MCF 10A (cell line): ENCODE measurements at places on chromosomes 16 and 17.

DNA sequence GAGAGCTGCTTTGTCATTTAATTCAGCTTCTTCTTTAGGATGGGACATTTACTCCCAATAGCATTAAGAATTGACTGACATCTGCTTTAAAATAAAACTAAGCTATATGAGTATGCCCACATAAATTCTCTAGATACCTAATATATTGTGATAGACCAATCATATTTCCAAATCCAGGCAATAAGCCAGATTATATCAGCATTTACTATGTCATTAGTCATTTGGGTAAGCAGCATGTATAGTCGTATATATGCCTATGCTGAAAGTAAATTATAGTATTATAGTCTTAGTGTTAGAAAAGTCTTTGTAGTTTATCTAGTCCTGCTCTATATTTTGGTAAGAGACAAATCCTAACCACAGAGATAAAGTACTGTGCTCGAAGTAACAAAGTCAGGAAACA is 958.1 kb downstream of the KCNJ2 start:
- no peak for DNase-seq

- DNase-seq, result peak; percentile 57
Observed at GRCh38 chr17:55601874-55602364, 90.7 kb upstream of the SMIM36 start.

DNA sequence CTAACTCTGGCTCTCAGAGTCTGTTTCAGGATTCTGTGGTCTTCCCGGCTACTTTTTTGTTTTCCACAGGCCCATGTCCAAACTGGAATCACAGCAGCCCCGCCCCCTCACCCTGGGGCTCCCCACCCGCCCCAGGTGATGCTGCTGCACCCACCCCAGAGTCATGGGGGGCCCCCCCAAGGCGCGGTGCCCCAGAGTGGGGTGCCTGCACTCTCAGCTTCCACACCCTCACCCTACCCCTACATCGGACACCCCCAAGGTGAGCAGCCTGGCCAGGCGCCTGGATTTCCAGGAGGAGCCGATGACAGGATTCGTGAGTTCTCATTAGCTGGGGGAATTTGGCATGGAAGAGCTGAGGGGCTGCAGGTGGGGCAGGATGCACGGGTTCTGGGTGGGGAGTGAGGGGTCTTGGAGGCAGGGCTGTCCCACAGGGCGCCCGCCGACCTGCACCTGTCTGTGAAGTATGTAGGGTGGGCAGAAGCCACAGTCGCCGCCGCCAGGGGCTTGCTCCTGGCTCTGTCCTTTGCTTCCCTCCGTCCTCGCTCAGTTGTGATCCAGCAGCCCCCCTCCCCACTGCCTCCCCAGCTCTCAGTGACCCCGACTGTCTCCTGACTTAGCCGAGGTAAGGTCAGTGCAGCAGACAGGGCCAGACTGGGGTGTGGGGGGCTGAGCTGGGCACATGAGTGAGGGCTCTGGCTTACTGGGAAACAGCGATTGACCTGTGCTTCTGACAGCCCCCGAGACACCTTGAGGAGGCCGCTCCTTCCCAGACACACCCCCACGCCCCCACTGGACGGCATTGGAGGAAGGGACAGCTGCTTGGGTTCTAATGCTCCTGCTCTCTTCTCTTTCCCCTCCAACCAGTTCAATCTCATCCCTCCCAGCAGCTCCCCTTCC is 10.0 kb downstream of the TUFM start:
- DNase-seq, result no peak

GRCh38 chr16:16073891-16074881 is 124.8 kb downstream of the ABCC1 start:
- no peak for DNase-seq

DNA sequence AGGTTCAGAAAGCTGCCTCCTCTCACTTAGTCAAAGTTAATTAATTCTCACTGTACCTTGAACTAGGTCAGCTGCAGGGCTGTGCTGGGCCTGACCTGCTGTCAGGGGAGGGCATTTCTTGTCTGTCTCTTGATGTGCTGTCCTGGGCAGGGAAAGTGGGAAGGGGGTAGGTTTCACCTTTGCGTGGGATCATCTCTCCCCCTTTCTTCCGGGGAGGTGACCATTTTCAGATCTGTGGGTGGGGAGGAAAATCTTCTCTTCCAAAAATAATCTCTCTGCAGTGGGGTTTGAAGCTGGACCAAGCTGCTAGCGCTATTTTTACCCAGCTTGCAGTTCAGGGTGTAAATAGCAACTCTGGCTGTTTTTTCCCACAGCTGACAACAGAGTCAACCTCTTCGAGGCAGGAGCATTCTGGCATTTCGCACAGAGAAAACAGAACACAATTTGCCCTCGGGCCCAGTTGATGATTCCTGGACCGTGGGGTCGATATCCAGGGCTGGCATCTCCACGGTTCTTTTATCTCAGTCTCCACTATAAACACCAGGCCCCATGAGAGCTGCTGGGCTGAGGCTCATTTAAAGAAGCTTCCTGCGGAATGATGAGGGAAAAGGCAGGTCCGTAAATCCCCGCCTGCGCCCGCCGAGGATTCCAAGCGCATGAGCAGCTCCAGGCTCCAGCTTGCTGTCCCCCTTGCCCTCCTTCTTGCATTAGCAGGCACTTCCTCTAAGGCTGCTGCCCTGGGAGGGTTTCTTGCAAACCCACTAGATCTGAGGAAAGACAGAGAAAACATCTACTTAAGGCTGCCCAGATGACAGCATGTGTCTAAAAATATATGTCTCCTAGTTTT is 93.9 kb downstream of the YPEL2 start:
- DNase-seq, result no peak

DNA sequence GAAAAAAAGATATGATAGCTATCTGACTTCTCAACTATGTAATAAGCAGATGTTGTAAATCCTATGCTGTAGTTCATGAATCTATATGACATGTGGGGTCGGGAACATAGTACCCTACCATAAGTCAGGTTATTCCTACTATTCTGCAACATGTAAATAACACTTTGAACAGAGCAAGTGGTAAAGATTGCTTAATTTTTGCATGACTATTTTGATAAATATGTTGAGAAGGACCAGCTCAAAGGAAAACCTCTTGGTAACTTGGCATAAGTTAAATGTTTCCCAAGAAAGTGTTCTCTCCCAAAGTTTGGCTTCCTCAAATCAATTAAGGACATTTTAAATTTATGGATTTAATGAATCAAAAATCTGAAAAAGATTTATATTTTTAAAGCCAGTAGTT is 62.1 kb downstream of the ABHD15 start:
- peak; percentile 8 for DNase-seq

DNA sequence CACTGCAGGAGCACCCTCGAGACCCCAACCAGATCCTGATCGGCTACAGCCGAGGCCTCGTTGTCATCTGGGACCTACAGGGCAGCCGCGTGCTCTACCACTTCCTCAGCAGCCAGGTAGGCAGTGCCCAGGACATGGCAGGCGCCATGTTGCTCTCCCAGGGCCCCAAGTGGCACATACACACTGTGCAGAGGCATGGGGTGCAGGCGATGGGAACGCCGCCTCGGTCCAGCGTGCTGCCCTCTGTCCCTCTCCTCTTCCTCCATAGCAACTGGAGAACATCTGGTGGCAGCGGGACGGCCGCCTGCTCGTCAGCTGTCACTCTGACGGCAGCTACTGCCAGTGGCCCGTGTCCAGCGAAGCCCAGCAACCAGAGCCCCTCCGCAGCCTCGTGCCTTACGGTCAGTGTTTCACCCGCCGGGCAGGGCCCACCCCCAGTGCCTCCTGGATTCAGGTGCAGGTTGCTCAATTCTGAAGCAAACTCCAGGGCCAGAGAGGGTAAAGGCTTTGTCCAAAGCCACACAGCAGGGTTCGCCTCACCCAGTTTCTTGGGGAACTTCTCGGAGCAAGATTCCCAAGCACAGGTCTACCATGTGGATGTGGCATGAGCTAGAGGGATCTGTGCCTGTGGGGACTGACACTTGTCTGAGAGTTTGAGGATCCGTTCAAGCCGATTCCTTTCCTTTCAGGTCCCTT is 24.4 kb upstream of the MYO15B start:
- DNase-seq, result no peak

GRCh38 chr17:70074956-70075355 is at the start of gene KCNJ16:
KCNJ16 (plus strand) TSS chr17:70075225; CDS start chr17:70132088, 56,863 bp downstream.
- DNase-seq, result no peak

DNA sequence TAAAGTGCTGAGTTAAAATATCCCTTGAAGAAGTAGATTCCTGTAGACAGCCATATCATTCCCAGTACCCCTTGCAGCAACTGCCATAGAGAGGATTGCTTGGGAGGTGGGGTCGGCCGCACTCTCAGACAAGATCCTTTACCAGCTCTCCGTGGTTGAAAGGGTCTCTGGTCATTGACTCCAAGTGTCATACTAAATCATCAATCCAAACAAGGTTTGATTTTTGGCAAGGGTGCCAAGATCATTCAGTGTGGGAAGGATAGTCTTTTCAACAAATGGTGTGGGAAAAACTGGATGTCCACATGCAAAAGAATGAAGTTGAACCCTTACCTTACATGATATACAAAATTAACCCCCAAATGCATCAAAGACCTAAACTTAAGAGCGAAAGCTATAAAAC is 21.8 kb downstream of the TBX2 start:
- no peak for DNase-seq

DNA sequence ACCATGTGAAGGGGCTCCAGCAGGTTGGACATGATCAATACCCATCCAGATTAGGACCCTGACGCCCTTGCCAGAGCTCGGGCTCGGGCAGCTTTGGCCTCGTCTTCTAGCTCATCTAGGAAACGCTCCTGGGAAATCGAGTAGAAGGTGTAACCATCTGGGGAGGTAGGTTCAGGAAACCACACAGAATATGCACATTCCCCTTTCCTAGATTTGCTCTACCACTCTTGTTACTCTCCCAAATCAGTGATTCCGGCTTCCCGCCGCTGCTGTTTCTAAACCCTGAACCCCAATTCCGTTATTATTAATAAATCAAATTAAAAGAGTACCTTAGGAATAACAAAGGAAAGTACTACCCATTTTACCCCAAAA is 507 bp downstream of the COA3 start:
- DNase-seq, result no peak

DNA sequence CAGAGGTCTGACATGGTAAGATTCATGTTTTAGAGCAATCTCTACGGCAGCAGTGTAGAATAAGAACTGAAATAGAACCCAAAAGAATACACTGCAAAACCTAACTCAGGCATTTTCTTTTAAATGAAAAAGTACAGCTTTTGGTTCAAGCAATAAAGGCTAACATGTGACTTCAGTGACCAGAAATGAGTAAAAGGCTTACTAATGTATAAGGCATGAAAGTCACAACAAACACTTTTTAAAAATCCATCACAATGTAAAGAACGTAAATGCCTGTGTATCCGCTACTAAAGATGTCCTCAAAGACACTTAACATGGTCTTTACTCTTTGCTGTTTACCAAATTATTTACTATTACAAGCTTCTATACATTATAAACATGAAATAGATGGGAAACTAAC is 16.6 kb downstream of the KIAA0753 start:
- DNase-seq, result no peak

DNA sequence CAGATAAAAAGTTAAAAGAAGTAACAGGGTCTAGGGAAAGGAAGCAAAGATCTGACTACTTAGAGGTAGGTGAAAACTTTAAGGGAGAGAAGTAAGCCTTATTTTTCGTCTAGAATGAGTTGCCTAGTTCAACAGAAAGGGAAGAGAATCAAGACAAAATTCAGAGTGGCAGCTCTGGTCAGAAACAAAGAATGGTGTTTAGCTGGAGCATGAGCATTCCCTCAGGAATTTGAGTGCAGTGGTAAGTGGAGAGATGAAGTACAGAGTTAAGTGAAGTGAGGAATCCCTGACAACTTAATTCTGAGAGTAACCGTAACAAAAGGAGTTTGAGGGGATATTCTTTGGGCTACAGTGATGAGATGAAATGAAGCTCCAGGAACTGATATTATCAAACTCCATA is 11.5 kb downstream of the SMG6 start:
- DNase-seq, result no peak

DNA sequence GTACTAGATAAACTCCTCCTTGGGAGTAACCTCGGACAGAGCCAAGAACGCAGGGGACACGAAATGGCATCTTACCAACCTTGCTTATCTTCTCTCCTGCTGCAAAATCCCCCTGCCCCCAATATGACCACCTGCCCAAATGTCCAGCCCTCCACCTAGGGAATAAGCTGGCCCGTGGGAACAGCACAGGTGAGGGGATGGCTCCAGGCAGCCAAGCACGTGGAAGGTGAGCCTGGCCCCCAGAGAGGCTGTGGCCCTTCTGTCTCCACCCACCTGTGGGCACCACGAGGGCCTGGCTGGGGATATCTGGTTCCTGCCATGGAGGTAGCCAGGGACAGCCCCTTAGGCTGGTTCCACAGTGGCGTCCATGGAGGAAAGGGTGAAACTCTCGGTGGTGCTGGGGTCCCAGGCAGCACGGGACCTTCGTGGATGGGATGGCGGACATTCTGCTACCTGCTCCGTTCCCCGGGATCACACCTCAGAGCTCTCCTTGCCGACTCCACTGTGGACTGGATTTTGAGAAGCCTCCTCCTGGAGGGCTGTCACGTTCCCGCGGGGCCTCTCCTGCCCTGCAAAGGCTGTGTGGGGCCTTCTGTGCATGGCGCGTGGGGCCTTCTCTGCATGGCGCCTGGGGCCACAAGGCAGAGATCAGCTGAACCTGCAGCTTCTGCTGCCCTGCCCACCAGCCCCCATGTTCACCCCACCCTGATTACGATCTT is 388.5 kb upstream of the TNRC6C start:
- no peak for DNase-seq

DNA sequence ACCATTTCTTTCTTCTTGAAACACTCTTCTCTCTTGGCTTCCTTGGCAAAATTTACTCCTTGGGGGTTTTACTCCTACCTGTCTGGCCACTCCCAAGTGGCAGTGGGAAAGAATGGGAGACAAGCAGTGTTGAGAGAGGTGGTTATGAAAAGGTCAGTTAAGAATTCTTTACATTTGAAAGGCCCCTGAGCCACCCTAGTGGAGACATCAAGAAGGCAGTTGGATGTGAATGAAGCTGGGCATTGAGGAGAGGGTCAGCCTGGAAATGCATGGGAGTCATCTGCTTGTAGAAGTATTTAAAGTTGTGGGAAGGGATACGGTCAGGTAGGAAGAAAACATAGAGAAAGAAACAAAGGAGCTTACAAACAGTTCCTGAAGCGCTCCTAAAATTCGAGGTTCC is 42.3 kb upstream of the CCNF start:
- DNase-seq, result no peak

DNA sequence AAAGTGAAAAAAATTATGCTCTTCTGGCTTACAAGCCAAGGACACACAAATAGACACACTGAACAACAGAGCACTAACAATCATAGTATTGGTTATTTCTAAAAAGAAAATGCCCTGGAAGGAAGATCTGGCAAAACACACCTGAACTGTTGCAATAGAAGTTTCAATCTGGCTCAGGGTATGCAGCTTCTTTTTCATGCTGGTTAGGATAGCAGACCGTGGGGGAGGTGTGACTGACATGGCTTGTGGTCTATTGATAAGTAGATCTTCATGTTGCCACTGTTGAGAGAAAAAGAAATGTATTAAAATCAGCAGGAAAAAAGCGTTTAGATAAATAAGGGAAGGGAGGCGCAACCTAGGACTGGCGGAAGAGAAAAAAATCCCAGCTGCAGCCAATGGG is 26.5 kb upstream of the ARL6IP1 start:
- DNase-seq, result no peak
